Kidney (tissue), 22 donors: ENCODE measurements at places on chromosomes 5 and 9. TPM values are rescaled to one million over a fixed set of nuclear protein-coding genes. Genes with fewer than 3 reads are reported as not detected.

The AQP7 gene
- total RNA-seq: 11.9 TPM

- H3K27me3 ChIP-seq: no peaks in the 10 kb centered on the region
- no peak overlapping the region for H3K27ac ChIP-seq
- H3K4me3 ChIP-seq: no peak overlapping the region
- no peak for DNase-seq
- no peaks in the 10 kb centered on the region for H3K36me3 ChIP-seq
These were observed 22.8 kb upstream of the SCGB3A2 start for GRCh38 chr5:147855774-147856069.

DNA sequence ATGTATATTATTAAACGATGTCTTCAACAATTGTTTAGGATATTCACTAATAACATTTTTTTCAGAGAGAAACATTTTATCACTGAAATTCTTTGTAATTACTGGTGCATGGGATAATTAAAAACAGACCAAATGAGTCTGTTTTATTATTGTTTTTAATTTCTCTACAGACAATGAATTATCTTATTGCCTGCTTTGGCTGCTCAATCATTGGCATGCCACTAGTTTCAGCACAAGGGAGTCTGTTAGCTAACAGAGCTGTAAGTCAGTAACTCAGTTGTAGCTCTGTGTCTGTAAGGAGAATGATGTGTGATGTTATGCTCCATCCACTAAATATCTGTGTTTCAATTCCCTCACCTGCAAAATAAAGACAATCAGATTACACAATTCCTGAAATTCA lies 443.9 kb downstream of the PRR16 start:
- H3K27me3 ChIP-seq: no peaks in the 10 kb centered on the region
- DNase-seq: no peak
- no peak overlapping the region for H3K27ac ChIP-seq
- H3K4me1 ChIP-seq: no peaks in the 10 kb centered on the region
- no peaks in the 10 kb centered on the region for H3K36me3 ChIP-seq

DNA sequence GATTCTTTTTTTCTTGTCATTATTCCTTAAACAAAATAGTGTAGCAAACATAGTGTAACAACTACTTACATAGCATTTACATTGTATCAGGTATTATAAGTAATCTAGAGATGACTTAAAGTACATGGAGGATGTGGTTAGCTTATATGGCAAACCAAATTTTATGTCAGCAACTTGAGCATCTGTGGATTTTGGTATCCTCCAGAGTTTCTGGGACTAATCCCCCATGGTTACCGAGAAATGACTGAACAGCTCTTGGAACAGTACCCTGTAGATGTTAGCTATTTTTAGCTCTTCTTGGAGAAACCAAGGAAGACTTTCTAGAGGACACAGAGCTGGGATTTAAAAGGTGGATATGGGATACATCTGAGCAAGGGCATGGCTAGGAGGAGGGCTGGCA lies 157.6 kb upstream of the KLF4 start:
- DNase-seq: no peak
- H3K4me1 ChIP-seq: peaks cover 2% of the 10 kb centered on the region
- no peaks in the 10 kb centered on the region for H3K27me3 ChIP-seq

- no peaks in the 10 kb centered on the region for H3K36me3 ChIP-seq
- no peak overlapping the region for H3K27ac ChIP-seq
- H3K4me1 ChIP-seq: no peaks in the 10 kb centered on the region
- H3K4me3 ChIP-seq: no peak overlapping the region
- no peak for DNase-seq
These were observed 46.4 kb upstream of the KDM4C start for GRCh38 chr9:6711403-6711802.
